ENCODE measurements at places on chromosomes 16 and 17.

- DNase-seq, result no peak
These were observed 63.2 kb downstream of the FOXK2 start for GRCh38 chr17:82582709-82583108.

GRCh38 chr16:18839555-18839954, 38.2 kb upstream of the ARL6IP1 start:
- DNase-seq, result no peak

GRCh38 chr17:3980381-3981014, 16.3 kb upstream of the ATP2A3 start:
- no peak for DNase-seq

DNA sequence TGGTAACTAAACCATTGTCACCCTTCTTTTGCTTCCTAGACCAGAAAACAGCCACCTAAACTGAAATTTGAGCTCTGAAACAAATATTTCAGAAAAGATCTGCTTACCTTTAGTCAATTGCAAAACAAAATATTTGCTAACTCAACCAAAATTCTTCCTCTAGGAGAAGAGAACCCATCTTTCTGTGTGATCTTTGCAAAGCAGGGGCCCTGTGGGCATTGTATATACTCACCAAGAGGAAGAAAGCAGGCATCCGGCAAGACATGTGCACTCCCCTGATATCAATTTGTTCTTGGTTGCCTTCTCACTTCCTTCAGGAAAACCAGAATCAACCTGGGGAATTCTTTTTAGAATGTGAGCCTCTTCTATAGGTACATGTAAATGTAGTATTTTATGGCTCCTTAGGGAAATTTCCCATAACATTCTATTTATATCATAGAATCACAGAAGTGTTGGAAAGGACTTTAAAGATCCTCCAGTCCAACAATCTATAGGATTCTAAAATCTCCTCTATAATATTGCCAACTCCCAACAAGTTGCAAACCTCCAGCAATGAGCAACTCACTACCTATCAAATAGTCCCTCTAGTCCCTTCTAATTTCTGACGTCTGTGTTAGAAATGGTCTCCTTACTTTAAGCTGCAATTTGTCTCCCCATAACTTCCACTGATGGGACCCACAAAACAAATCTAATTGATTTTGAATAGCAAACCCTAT, 966 bp downstream of the SLFN14 start:
- no peak for DNase-seq

- no peak for DNase-seq
These were observed 2.9 kb downstream of the ATP6V0C start for GRCh38 chr16:2516391-2517240.

DNA sequence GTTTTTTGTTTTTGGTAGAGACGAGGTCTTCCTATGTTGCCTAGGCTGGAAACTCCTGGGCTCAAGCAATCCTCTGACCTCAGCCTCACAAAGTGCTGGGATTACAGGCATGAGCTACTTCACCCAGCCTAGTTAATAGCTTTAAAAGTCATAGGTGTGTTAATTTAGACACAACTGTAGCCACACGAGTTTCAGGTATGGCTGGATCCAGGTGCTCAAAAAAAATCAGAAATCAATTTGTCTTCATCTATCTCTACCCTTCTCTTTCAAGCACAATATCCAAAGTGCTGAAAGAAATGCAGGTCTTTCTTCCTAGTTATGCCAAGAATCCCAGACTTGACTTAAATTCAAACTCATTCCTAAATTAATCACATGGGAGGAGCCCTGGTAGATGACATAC, 23.9 kb upstream of the C16orf87 start:
- no peak for DNase-seq

GRCh38 chr16:53495325-53495724, 7.7 kb downstream of the AKTIP start:
- DNase-seq, result no peak

DNA sequence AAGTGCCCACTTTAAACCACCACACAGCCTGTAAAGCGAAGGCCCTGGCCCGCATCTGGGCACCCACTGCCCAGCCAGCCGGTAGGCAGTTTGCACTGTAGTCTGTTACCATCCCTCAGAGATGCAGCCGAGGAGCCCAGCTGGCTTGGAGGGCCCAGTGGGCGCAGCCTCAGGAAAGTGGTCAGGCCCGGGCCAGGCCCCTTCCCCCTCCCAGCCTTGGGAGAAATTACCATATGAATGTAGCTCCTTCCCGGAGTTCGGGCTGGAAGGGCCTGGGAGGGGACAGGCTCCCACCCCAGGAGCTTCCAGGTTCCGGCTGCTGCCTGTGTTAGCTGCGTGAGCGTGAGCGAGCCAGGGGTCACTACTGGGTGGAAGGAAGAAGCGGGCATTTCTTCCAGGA, 325.4 kb downstream of the SEC14L1 start:
- no peak for DNase-seq

- DNase-seq, result no peak
These were observed 30.8 kb downstream of the FA2H start for GRCh38 chr16:74743668-74744299.

DNA sequence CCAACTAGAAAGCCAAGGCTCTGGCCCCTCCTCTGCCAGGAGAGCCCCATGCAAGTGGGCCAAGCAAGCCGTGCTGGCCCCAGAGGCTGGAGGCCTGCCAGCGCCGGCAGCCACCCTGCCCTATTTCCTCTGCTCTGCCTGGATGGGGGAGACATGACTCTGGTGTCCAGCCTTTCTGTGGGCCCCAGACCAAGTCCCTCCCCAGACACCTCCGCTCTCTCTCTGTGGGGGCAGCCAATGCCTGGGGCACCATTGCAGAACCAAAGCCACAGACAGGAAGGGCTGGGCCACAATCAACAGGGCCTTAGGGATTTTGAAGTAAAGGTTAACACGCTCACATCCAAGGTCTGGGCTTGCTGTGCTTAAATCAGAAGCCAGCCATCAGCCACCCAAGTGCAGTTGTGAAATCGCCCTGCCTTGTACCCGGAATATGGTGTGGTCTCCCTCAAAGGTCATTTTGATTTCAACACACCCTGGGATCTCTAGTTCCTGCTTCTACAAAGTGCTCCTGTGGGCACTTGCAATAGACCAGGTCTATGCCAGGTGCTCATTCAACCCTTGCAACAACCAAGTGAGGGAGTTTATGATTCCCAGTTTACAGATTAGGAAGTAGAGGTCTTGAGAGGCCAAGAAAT, 63.5 kb upstream of the TEX2 start:
- no peak for DNase-seq

GRCh38 chr17:50573866-50574611, 13.5 kb downstream of the CACNA1G start:
- DNase-seq, result no peak

DNA sequence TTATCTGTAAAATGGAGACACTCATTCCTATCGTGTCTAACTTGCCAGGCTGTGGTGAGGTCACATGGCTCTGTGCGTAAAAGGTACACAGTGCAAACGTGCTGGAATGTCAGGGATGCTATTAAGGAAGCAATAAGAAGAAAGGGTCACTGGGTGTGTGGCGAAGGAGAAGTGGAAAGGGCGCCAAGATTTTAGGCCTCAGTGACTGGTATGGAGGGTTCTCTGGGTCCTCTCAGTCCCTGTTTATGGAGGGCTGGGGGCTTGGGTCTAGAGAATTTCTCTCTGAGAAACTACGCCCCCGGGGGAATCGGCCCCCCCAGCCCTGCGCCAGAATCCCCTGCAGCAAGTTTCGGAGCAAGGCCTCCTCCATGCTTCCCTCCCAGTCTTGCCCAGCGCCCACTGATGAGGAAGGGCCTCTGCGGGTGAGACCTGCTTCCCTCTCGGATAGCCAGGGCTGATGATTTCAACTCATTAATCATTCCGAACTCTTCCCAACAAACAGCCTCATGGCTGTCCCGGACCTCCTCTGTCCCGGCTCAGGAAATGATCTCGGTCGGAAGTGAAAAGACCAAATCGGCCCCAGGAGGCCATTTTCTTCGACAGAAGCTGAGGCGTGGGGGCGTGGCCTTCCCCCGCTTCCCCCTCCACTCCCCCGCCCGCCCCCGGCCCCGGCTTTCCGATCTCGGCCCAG, 1.2 kb upstream of the HEXIM1 start:
- no peak for DNase-seq

- no peak for DNase-seq
These were observed 32.7 kb downstream of the ADAMTS18 start for GRCh38 chr16:77402118-77402517.
